Urothelium cell line (cell line): ENCODE measurements at places on chromosomes 7 and 10.

GRCh38 chr10:24349379-24350001 lies 140.6 kb downstream of the KIAA1217 start:
- DNase-seq = no peak

GRCh38 chr10:101922846-101923245 lies 79.2 kb upstream of the KCNIP2 start:
- DNase-seq = no peak

DNA sequence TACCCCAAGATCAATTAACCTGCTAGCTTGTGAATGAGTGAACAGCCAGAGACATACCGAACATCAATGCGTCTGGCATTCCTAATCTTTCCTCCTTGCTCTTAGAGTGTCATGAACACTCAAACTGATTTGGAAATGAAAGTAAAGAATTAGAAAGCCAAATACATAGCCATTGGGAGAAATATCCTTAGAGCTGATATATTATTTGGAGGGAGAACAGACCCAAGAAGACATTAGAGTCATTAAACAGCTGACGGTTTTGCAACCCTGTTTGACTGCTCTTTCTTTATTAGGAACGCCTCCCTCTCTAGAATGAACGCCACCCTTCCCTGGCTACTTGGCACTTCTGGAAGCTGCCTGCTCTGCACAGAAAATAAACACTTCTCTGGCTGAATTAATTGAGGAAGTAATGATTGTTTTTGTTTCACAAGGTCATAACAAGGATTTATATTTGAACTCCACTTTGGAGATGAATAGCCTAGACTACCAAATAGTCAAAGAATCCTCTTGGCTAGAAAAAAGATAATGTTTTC lies 42.8 kb downstream of the CTTNBP2 start:
- DNase-seq = no peak

- no peak for DNase-seq
These were observed 86.7 kb upstream of the IL6 start for GRCh38 chr7:22640269-22640668.
